ENCODE measurements at places on chromosomes 16 and 17.

DNA sequence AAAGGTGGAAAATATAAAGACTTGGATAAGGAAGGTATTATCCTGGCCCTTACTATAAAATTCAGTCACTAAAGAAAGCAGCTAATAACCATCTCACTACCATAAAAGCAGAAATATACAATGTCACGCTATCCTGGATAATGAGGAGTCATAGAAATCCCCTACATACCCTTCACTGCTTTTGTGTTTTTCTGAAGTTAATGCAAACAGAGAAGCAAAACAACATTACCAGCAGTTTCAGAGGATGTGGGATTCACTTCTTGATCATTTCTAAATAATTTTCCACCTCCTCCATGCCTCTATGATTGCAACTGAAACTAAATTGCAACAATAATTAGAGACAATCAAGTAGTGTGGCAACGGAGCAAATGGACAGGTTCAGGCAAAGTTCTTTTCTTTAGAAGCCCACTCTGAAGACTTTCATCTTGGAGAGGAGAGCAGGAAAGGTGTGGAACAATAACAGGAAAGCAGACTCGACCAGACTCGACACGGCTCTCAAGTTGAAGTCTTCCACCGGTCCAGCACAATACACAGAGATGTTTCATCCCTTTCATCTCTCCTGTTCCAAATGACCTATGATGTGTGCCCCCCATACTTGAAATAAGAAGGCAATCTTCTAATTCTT lies 10.2 kb downstream of the CYTH1 start:
- no peak for DNase-seq

DNA sequence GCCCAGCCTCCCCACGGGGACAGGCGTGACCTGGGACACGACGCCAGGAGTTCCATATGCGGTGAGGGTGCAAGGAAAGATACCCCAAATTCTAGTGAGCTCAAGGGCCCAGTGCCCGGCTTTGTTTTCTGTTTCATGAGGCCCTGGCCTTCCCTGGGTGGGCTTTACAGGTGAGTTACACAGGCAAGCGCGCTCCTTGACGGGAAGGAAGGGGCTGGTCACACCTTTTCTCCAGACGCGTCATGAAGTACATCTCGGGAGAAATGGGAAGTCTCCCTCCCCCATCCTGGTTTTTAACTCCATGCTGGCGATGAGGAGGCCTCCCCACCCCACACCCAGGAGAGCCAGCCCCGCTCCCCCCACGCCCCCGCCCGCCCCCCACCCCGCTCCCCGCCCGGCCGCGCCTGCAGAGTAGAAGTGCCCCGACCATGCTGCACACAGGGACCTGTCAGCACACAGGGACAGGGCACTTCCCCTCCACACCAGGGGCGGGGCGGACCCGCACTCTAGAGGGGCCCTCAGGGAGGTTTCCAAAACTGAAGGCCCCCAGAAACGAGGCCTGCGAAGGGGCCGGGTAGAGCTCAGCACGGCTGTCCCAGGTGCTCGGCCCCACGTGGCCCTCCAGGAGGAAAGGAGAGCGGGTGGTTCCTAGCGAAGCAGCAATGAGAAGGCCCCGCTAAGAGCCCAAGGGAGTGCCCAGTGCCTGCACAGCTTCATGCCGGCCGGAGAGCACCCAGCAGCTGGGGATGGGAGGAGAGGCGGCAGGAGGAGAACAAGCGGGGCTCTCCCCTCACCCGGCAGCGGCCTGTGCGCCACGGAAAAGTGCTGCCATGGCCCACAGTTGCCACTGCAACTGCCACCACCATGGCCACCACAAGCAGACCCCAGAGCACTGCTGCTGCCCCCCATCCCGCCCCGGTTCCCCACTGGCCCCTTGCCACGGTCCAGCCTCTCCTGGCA lies 7.7 kb downstream of the CYB561 start:
- no peak for DNase-seq

- DNase-seq = peak; percentile 35
Measured at GRCh38 chr16:2194852-2195321, 1.5 kb downstream of the CASKIN1 start.

DNA sequence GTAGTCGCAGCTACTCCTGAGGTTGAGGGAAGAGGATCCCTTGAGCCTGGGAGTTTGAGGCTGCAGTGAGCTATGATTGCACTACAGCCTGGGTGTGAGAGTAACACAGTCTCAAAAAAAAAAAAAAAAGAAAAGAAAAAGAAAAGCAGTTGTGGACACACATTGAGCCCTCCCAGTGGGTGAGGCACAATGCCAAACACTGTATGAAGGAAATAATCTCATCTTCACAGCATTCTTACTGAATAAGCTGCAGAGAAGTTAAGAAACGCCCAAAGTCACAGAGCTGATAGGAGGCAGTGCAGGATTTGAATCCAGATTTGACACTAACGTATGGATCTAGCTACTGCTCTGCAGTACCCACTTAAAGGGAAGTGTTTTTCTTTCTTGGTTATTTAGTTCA lies 5.9 kb upstream of the LYZL6 start:
- DNase-seq = no peak

GRCh38 chr17:34386343-34386696 lies 23.3 kb upstream of the CCL1 start:
- no peak for DNase-seq

- DNase-seq = no peak
Measured at GRCh38 chr16:78444-79150, 572 bp downstream of the MPG start.

GRCh38 chr17:836151-836550 lies 54.0 kb downstream of the MRM3 start:
- DNase-seq = no peak

DNA sequence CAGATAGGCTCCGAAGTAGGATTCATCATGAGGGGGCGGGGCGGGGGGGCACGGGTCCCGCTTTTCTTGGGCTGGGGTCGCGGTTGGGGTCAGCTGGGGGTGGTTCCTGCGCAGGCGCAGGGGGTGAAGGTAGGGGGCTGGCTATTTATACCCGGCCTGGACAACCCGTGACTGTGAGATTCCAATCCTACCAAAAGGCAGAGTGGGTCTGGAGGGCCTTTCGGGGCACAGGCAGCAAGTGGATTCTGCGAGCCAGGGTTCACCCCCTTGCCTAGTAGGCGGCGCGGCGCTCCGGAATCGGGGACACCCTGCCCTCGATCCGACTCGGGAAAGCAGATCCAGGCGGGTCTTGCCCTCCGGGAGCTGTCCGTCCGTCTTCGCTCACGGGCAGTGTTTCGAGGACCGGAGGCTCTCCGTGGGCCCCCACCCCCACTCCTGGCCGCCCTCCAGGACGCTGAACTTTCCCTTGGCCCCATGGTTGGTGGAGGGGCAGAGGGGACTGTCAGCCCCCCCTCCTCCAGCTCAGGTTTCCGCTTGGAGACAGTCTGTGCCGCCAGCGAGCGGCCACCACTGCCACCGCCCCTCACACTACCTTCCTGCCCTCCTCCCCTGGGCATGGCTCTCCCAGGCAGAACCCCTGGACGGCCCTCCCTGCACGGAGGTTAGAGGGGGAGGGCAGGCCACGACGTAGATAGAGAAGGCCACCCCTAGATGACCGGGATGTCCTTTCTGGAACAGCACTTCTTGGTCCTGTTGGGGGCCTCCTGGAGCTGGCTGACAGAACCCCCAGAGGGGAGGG lies 634 bp downstream of the SLC2A4 start:
- DNase-seq = no peak

DNA sequence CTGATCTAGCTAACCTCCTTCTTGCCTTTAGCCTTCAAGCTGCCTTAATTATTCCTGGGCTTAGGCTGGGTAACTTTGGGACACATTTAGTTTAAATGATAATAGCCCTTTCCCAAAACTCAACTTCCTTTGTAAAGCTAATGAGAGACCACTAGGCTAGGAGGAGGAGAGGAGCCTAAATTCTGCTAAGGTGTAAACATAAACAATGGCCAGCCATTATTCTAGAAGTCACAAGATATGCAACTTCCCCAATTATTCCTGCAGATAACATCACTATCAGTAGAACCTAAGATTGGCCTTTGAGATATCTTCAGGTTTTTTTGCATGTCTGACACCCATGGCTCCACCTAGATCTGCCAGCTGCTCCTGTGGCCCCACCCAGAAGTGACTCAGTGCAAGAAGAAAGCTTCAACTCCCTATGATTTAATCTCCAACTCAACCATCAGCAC lies 131.2 kb upstream of the FAM20A start:
- DNase-seq = no peak

- DNase-seq = no peak
Measured at GRCh38 chr17:8741771-8742170, 2.9 kb downstream of the CCDC42 start.

- no peak for DNase-seq
Measured at GRCh38 chr17:37505333-37505732, 15.6 kb downstream of the DUSP14 start.

GRCh38 chr16:35319536-35320192 lies 1860.3 kb downstream of the TP53TG3F start:
- no peak for DNase-seq

GRCh38 chr16:73021866-73022495 lies 25.9 kb downstream of the ZFHX3 start:
- no peak for DNase-seq

- DNase-seq = no peak
Measured at GRCh38 chr16:65958086-65958485, 408.4 kb upstream of the CDH5 start.

GRCh38 chr16:78768718-78769117 lies 669.3 kb downstream of the WWOX start:
- no peak for DNase-seq

GRCh38 chr16:31430380-31431052 lies 2.4 kb upstream of the COX6A2 start:
- DNase-seq = no peak

- no peak for DNase-seq
Measured at GRCh38 chr17:55845385-55845784, 94.5 kb downstream of the PCTP start.

- no peak for DNase-seq
Measured at GRCh38 chr17:58284613-58285421, 4.1 kb upstream of the MPO start.

GRCh38 chr16:57281791-57282190 lies 2.7 kb downstream of the PLLP start:
- no peak for DNase-seq

GRCh38 chr16:11587643-11588247 lies 1.0 kb upstream of the LITAF start:
- DNase-seq = no peak

DNA sequence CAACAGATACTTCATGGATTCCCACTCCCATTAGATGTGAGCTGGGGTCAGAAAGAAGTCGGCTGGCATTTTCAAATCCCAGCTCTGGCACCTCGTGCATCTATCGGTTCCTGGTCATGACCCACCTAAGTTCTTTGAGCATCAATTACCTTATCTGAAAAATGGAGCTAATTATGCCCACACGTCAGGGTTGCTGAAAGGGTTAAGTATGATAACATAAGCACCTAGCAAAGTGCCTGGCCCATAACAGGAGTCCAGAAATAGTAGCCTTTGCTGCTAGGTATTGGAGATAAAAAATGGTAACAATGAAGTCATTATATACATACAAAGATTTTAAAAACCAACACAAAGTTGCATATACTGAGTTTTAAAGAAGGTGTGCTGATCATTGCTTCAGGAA lies 14.1 kb upstream of the GNA13 start:
- DNase-seq = no peak

DNA sequence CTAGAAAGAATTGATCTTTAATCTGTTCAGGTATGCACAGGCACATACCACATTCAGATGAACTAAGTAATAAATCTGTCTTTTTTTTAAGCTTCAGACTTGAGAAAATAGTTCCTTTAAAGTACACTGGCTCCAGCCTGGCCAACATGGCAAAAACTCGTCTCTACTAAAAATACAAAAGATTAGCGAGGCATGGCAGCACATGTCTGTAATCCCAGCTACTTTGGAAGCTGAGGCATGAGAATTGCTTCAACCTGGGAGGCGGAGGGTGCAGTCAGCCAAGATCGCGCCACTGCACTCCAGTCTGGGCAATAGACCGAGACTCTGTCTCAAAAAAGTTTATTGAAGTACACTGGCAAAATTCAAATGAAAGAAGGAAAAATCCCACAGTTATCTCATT lies 111.0 kb upstream of the NETO2 start:
- DNase-seq = no peak

DNA sequence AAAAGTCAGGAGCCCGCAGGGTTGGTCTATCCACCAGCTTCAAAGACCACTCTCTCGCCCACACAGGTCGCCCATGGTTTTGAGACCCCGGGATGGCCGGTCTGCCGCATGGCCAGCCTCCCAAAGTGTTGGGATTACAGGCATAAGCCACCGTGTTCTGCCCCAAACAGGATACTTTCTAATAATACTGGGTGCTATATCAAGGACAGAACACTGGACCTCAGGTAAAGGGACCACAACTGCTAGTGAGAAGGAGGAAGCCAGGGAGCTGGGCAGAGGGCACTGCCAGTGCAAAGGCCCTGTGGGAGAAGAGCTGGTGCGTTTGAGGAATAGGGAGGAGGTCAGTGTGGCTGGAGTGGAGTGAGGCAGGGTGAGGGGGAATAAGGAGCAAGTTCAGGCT lies 34.1 kb downstream of the IL21R start:
- DNase-seq = no peak

DNA sequence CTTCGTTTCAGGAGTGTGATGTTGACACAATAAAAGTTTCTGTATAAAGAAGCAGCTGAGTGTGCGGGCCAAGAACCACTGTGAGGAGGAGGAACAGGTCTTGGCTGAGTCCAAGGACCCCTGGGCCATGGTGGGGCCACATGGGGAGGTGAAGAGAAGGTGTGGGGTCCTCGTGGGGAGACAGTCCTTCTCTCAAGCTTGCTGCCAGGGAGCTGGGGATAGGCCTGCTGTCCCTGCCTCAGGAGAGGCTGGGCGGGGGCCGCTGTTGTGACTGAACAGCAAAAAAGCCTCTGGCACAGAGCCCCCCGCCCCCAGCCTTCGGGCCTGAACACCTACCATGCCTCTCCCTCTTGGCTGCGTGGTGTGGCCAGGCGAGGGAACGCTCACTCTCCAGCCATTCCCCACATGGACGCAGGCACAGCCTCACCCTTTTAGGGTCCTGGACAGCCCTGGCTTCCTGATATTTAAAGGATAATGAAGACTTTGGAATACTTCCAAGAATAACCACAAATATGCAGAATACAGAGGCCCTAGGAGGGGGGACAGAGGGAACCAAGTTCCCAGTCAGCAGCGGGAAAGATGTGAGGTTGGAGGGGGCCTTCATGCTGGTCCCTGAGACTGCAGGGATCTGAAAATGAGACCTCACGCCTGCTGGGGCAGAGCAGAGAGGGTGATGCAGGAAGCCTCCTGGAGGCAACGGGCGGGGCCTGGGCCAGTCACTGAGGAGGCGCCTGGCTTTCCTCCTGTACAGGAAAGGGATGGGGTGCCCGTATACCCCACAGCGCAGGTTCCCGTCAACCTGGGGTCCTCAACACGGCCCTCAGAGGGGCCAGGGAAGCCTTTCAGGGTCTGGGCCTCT lies 100.0 kb upstream of the CREBBP start:
- DNase-seq = no peak

GRCh38 chr16:14669776-14670175 lies 24.3 kb downstream of the PLA2G10 start:
- no peak for DNase-seq

GRCh38 chr17:64256913-64257807 lies 5.9 kb downstream of the TEX2 start:
- DNase-seq = no peak

DNA sequence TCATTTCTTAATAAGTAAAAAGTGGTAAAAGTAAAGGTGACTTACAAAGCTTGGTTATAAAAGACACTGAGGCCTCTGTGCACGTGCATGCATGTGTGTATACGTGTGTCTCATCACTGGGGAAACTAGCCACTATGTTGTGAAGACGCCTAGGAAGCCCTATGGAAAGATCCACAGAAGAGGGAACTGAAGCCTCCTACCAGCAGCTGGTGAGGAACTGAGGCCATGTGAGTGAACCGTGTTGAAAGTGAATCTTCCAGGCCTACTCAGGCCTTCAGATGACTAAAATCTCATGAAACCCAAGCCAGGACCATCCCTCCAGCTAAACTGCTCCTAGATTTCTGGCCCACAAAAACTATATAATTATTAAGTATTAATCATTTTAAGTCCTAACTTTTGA lies 23.7 kb downstream of the PHLPP2 start:
- DNase-seq = no peak
